ENCODE measurements at places on chromosomes 3 and 15.
A peak's percentile ranks its signal among the peaks of the same experiment; 100 is the strongest.

DNA sequence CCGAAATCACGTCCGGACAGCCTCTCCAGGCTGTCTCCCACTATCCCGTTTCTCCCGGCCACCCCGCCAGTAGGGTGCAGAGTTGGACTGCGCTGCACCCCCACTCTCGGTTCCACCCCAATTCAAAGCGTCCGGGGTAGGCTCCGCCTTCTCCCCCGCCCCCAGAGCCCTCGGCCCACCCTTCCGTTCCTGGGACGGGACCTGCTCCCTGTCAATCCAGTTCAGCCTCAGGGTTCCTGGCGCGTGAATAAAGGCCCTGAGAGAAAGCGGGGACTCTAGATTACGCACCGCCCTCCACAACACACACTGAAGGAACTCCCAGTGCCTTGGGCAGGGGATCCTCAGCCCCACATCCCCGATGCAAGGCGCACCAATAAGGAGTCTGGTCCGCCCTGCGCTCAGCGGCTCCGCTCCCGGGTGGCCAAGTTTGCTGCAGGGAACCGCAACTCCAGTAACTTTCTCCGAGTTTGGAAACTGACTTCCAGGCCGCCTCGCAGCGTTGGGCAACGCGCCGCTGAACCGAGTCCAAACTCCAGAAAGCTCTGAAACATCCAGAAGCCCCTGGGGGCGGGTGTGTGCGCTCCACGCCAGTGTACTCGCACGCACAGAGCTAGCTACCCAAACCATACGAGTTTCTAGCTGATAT lies 1.9 kb downstream of the ADAMTS9 start:
- DNase-seq, result peak; percentile 73

- DNase-seq, result no peak
Observed at GRCh38 chr3:107753976-107754375, 231.2 kb downstream of the BBX start.

GRCh38 chr3:182702216-182702615 lies 91.1 kb upstream of the ATP11B start:
- no peak for DNase-seq

DNA sequence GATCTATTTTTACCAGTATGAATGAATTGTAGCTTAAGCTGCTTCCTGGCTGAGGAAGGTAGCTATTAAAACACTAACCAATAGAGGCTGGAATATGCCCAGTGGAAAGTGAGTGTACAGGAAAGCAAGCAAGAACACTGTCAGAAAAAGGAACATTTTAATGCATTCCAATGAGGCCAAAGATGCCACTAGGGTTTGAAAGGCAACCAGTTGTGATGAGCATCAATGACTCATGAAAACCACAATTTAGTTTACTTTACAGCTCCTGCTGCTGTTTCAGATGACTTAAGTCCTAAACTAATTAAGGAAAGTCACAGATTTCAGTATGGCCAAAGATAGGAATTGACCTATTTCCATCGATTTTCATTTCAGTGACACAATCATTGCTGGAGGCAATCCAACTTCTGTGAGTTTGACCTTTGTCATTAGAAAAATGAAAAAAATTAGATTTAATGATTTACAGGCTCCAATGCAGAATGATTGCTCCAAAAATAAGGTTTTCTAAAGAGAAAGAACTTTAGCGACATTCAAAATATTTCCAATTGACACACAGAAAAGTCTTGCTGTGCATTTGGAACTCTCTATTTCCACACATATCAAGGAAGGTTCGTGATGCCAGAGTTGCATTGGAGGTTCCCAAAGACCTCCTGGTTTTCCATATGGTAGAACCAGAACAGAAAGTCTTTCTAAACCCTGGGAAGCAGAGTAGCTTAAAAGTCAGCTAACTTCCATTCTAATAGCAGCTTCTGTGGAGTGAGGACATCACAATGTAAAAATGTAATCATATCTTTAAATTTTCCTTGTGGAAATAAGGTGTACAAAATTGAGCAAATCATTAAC lies 103.0 kb downstream of the SUCNR1 start:
- no peak for DNase-seq

GRCh38 chr3:99873269-99874102 lies 55.8 kb downstream of the CMSS1 start:
- no peak for DNase-seq

DNA sequence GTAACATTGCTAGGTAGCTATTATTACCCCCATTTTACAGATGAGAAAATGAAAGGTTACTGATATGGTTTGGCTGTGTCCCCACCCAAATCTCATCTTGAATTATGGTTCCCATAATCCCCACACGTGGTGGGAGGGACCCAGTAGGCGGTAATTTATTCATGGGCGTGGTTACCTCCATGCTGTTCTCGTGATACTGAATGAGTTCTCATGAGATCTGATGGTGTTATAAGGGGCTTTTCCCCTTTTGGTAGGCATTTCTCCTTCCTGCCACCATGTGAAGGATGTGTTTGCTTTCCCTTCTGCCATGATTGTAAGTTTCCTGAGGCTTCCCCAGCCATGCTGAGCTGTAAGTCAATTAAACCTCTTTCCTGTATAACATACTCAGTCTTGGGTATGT lies 252.1 kb downstream of the OPA1 start:
- DNase-seq, result no peak

- DNase-seq, result no peak
Observed at GRCh38 chr3:9761919-9762318, 7.8 kb downstream of the CAMK1 start.

DNA sequence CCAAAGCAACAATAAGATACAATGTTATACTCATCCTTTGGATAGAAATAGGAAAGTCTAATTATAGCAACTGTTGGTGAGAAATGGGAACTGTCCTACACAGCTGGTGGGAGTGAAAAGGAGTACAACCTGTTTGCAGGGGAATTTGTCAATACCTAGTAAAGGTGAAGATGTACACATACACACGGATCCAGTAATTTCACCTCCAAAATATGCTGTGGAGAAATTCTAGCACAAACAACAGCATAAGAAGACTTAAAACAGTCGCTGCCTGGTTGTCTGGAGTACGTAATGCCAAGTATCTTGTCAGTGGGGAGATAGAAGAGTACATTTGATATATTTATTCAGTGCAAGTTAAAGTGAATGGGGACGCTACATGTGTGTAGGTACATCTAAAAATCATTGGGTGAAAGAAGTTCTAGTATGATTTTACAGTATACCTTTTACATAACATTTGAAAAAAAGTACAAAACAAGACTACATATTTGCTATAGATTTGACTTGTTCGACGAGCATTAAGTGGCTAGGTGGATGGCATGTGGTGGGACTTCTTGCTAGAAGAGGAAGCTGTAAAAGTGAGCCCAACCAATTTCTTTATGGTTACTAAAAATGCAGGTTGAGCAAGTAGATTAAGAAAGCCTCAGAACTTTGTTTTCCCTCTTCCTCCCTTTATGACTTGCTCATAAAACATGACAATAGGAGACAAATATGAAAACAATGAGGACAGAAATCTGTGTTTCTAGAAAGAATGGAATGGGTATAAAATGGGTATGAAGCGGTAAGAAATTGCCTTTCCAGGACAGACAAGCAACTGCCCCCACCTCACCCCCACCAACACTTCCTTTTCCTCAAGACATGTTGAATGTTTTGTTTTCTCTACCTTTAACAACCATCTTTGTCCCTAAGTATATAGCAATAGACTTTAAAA lies 50.2 kb upstream of the CCR4 start:
- DNase-seq, result no peak

GRCh38 chr3:177744873-177745606 lies 547.8 kb upstream of the TBL1XR1 start:
- DNase-seq, result no peak

GRCh38 chr3:121232309-121233225 lies 313.2 kb downstream of the POLQ start:
- DNase-seq, result no peak

GRCh38 chr3:28117598-28117997 lies 123.8 kb upstream of the CMC1 start:
- no peak for DNase-seq

- DNase-seq, result no peak
Observed at GRCh38 chr15:43775411-43775965, 1.3 kb downstream of the ELL3 start.

- no peak for DNase-seq
Observed at GRCh38 chr3:21142949-21143348, 608.1 kb downstream of the ZNF385D start.

Data from HEK293T (cell line).